ENCODE measurements at places on chromosomes 1 and 21. TPM values are rescaled to one million over a fixed set of nuclear protein-coding genes. Genes with fewer than 3 reads are reported as not detected.

GRCh38 chr1:41364442-41365319 lies 3.4 kb downstream of the FOXO6 start:
- no peak for DNase-seq

DNA sequence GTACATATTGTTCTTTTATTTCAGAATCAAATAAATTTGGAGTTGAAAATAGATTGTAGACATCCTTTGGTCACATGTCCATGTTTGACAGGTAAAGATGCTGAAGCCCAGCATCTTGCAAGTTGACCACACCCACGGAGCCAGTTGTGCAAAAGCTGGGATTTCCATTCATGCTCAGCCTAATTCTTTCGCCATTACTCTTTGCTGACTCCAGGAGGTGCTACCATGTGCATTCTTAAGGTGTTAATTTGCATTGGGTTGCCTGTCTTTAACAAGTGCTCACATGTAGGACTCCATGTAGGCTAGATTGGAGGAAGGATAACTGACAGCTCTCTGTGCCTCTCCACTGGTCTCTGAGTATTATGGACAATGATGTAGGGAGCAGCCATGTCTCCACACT lies 660.7 kb downstream of the LMO4 start:
- DNase-seq = no peak

DNA sequence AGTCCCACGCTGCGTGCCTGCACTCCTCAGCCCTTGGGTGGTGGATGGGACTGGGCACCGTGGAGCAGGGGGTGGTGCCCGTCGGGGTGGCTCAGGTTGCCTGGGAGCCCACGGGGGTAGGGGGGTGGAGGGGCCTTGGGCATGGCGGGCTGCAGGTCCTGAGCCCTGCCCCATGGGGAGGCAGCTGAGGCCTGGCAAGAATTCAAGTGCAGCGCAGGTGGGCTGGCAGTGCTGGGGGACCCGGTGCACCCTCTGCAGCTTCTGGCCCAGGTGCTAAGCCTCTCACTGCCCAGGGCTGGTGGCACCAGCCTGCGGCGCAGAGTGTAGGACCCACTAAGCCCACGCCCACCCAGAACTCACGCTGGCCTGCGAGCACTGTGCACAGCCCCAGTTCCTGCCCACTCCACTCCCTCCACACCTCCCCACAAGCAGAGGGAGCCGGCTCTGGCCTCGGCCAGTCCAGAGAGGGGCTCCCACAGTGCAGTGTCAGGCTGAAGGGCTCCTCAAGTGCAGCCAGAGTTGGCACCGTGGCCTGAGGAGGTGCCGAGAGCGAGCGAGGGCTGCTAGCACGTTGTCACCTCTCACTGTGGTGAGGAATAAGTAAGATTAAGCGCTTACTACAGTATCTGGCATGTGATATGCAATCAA lies 12.8 kb downstream of the TNNI3K start:
- DNase-seq = no peak

DNA sequence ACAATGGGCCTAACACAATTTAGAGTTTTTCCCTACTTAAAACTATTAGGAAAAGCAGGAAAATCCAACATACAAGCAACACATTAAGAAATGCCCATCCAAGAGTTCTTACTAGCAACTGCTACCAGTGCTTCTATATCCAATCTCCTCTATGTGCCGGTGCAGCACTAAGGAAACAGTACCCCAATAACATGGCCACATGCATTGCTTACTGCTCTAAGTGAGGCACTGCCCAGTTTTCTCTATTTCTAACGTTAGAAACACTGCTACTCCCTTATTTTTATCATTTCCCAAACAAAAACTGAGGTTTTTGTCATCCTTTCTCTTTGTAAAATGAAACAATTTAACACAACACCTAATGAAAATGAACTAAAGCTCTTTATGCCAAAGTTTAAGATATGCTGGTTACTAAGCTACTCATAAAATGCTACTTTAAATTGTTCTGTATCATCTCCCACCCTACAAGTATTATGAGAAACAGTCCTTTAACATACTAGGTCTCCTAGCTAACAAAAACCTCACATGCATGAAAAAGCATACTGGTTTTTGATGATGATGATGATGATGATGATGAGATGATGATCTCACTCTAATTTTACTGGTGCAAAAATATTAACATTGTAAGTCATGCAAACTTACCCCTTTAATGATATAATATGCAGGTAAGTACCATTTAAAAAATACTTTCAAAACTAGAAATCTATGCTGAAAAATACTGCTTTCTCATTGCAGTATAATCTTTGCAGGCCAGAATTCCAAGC lies 90.7 kb upstream of the TTC39A start:
- DNase-seq = no peak

Gene PRRX1
- total RNA-seq = 7.9 TPM
